ENCODE measurements at places on chromosomes 5 and 9. TPM values are rescaled to one million over a fixed set of nuclear protein-coding genes. Genes with fewer than 3 reads are reported as not detected.

DNA sequence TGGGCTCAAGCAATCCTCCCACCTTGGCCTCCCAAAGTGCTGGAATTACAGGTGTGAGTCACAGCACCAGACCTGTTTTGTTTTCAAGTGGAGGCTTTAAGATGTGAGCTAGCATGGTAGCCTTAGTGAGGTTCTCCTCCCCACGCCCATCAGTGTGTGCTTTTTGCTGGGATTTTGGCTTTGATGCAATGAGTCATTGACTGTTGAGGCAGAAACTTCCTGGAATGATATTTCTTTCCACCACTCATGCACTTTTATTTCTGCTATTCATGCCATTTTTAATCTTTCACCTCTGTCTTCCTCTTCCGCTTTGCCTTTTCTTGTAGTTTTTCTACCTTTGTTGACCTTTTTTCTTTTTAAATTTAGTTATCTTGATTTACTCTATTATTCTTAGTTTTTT lies 4.2 kb upstream of the NFIL3 start:
- no peak for DNase-seq

- DNase-seq = no peak
Observed at GRCh38 chr9:14511452-14511851, 181.8 kb downstream of the ZDHHC21 start.

Gene SETD9
- total RNA-seq = 10.1 TPM

DNA sequence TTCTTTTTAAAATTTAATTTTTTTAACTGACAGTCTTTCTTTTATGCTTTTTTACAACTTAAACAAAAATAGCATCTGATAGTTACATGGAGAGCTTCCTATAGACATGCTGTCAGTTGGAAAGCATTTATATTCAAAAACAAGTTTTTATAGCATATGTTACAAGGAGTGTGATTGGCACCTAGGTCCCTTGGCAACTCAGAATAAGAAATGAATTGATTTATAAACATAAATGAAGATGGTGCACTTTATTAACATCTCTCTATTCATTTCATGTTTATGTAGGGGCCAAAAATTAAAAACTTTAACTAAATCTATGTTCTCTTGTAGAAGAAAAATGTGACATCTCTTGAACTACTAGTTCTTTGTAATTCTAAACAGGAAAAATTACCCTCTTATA lies 153.2 kb downstream of the XRCC4 start:
- DNase-seq = no peak

Gene ALDOB
- total RNA-seq = not detected

GRCh38 chr9:123421801-123422455 lies 65.9 kb downstream of the CRB2 start:
- peak; percentile 41 for DNase-seq

DNA sequence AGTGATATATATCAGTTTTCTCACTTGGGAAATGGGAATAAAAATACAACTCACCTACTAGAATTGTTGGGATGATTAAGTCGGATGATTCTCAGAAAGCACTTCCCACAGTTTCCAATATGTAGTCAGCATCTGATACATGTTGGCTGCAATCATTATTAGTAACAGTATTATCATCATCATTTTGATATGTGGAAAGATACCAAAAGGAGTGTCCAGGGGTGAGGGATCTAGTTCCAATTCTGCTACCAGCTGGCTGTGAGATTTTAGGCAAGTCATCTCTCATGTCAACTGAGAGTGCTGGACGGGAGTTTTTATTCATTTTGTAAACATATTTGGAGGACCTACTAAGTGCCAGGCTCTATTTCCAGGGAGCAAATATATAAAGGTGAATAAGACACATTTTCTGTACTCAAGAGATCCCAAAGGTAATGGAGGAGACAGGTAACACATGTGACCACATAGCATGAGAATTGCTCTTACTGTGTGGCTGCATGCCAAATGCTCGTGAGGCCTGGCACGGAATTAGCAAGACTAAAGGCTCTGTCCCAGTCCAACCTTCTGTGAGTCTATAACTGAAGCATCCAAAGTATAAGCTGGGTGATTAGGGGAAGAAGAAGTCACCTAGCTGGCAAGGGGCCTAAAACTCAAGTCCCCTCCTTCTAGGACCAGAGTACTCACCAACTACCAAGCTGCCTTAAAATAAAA lies 83.0 kb downstream of the GRIA1 start:
- no peak for DNase-seq

DNA sequence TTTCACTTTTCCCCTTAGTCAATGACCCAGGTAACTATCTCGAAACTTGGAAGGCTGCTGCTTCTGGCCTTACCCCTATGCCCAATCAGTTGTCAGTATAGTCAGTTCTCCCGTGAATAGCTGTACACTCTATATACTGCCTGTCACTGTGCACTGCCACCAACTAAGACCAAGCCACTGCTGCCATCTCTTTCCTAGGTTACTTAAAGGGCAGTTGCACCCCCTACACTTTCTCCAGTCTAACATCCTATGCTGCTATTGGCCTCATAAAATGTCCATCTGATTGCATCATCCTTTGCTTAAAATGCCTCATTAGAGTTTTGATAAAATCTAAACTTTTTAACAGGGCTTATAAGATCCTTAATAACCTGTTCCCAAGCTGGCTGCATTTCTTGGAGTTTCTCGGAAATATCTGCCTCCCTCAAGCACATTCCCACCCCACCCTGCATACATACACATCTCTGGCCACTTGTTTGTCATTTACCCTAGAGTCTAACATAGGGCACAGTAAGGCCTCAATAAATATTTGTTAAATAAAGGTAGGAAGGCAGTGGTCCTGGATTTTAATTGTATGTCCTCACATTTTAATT lies 32.8 kb upstream of the TNFAIP8 start:
- no peak for DNase-seq

GRCh38 chr9:104907278-104907951 lies 20.5 kb downstream of the ABCA1 start:
- DNase-seq = no peak

GRCh38 chr5:180860273-180860886 lies 696 bp downstream of the ZFP62 start:
- no peak for DNase-seq

- DNase-seq = no peak
Observed at GRCh38 chr5:35201291-35201690, 29.0 kb downstream of the PRLR start.

DNA sequence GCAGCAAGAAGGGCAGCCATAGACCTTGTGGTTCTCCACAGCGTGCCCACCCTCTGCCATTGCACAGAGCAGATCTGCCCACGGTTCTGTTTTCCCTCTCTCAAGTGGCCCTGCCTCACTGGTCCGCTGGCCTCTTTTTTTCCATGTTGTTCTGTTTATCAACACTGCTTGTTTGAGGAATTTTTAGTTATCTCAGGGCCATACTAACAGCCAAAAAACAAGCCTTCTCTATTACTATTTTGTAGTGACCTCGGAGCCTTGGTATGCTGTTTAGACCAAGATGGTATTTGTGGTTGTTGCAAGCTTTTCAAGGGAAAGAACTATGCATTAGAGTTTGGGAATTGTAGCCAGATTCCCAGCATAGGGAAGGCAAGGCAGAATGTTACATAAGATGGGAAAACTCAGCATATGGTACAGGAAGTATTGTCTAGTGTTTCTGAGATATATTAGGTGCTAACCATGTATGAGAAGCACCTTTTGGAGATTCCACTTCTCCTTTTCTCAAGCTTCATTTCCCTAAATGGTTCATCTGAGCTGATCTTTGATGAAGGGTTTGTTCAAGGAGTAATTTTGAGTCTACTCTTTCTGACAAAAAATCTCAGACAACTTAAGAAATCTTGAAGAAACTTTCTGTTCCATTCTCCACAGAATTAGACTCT lies 54.3 kb downstream of the NUP214 start:
- no peak for DNase-seq

DNA sequence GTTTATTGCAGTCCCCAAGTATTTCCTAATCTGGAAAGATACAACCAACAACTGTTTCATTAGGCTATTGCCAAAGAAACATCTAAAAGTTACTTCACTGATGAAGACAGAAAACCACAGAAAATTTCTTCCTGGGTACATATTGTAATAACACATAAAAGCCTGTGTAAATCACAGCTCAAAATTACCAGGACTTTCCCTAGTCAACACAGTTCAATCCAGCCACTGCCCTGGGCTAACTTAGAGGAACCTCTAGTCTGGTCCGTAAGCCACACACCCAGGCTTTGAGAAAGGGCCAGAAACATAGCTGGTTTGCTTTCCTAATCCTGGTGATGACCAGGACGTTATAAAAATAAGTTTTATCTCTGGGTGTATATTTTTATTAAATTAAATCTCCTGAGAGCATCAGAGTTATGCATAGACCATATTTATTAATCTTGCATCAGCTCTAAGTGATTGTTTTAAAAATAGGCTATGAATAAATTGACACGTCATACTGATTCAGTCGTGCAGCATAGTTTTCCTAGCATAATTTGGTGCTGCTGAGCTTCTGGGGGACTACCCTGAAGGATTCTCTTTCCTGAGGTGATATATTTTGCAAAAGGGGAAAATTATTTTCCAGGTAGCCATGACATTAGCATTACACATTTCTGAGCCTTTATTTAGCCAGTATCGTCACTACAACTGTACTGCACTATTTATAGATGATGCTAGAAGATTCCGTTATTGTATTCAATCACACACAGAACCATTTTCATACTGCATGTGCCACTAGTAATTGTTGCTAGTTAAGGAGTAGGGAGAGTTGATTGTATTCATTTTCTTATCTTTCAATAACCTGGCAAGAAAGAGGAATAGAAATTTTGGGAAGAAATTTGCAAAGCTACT lies 12.6 kb upstream of the MUSK start:
- DNase-seq = no peak

Gene IFNA21
- total RNA-seq = not detected

DNA sequence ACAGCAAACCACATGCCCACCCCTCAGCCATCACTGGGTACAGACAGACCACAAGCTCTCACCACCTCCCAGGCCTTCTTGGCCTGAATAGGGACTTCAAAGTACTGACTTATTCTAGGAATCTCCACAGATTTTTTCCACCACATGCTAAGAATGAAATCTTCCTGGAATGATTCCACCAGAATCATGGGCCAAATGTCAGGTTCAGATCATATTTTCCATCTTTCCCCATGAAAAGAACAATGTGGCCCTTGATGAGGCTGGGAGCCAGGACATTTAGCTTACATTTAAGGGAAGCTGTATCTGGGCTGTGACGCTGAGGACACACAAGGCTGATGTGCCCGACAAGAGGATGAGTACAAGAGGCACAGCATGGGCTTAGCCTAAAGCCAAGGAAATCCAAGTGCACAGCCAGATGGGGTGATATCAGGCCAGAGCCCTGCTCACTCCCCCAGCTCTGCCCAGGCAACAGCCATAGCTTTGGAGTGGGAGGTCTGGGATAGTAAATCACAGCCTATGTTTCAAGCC lies 28.1 kb downstream of the ACSL6 start:
- peak; percentile 4 for DNase-seq

Gene IL4
- not detected for total RNA-seq

Gene SV2C
- total RNA-seq = 0.32 TPM

- no peak for DNase-seq
Observed at GRCh38 chr9:29439961-29440360, 1866.7 kb upstream of the C9orf72 start.

Gene FAM219A
- total RNA-seq = 28.8 TPM

GRCh38 chr5:44546286-44546685 lies 157.1 kb upstream of the FGF10 start:
- no peak for DNase-seq
